HT1080 (cell line): ENCODE measurements at places on chromosomes 7 and 10. TPM values are rescaled to one million over a fixed set of nuclear protein-coding genes. Genes with fewer than 3 reads are reported as not detected.

Gene EIF5AL1
- total RNA-seq: 0.94 and 1.0 TPM in 2 replicates

Gene GTPBP4
- total RNA-seq: 59.1 and 87.0 TPM in 2 replicates

Gene ZEB1
- 22.9 and 35.2 TPM in 2 replicates for total RNA-seq

Gene EPDR1
- 44.0 and 48.6 TPM in 2 replicates for total RNA-seq

Gene ATP6V0A4
- total RNA-seq: 0.30 and 0.47 TPM in 2 replicates

Gene PDE1C
- total RNA-seq: 0.53 and 1.3 TPM in 2 replicates

Gene OPN4
- not detected in 2 replicates for total RNA-seq

Gene TLX1
- total RNA-seq: not detected in 2 replicates

Gene MBL2
- total RNA-seq: not detected in 2 replicates

Gene FAM241B
- total RNA-seq: 4.1 and 4.6 TPM in 2 replicates

Gene LRIT1
- total RNA-seq: not detected in 2 replicates

Gene OR2A1
- total RNA-seq: not detected in 2 replicates

Gene IKZF1
- total RNA-seq: not detected in 2 replicates

Gene JAKMIP3
- 0.03 TPM in 2 replicates for total RNA-seq

Gene TUBAL3
- not detected in 2 replicates for total RNA-seq
